IgD-negative memory B cell (primary cell): ENCODE measurements at places on chromosomes 3 and 15. TPM values are rescaled to one million over a fixed set of nuclear protein-coding genes. Genes with fewer than 3 reads are reported as not detected.

Gene MESP1
- polyA plus RNA-seq = 1.8 TPM

Gene DNAH12
- not detected for polyA plus RNA-seq

Gene DNAH1
- 1.1 TPM for polyA plus RNA-seq

Gene ZNF860
- 27.7 TPM for polyA plus RNA-seq

Gene RPL15
- polyA plus RNA-seq = 4,864 TPM

Gene GXYLT2
- not detected for polyA plus RNA-seq

Gene PIERCE2
- polyA plus RNA-seq = 2.2 TPM

Gene CEMIP
- not detected for polyA plus RNA-seq
